GM12892 (cell line): ENCODE measurements at places on chromosomes 4 and X.

DNA sequence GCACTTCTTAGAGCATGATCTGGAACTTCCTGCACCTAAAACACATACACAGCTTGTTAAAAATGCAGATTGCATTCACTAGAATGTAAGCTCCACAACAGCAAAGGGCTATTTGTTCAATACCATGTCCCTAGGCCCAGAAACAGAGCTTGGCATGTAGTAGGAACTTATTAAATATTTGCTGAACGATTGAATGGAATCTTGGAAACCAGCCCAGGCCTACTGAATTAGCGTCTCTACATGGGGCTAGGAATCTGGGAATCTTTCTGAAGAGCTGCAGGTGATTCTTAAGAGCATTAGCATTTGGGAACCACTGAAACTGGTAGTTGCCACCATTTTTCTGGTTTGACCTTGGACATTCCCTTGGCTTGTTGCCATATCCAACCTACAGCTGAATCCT is 234.1 kb downstream of the STIM2 start:
- no peak for DNase-seq

GRCh38 chr4:166198041-166198440 is 325.0 kb downstream of the TLL1 start:
- no peak for DNase-seq

DNA sequence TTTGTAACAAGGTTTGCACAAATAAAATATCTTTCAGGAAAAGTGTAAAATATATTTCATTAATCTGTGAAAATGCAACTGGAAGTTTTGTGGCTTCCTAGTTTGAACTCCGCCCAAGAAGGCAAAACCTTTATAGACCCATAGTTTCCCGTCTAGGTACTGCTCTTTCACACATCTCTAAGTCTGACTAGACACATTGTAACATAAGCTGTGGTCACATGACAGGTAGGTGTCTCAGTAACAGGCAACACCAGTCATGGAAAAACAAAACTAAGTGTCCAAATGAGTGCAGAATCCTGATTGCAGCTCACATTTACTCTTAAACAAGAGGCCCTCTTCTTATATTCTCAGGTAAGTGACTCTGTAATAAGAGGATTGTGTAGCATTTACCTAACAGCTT is 55.6 kb downstream of the SNCA start:
- DNase-seq, result no peak

DNA sequence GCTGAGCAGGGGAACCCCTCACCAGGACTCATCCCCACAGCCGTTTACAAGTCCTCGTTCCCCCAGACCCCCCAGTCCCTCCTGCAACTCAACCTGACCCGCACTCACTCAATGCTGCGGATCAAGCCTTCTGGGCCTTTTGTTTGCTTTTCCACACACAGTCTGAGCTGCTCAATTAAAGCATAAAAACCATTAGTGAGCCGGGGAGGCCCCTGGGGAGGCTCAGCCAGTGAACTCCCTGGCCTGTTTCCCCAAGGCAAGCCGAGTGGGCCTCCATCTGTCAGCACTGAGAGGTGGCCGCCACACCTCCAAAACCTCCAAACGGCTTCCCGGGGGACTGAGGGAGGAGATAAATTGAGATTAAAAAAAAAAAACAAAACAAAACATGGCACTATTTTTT is 158.5 kb downstream of the SHOX start:
- no peak for DNase-seq

DNA sequence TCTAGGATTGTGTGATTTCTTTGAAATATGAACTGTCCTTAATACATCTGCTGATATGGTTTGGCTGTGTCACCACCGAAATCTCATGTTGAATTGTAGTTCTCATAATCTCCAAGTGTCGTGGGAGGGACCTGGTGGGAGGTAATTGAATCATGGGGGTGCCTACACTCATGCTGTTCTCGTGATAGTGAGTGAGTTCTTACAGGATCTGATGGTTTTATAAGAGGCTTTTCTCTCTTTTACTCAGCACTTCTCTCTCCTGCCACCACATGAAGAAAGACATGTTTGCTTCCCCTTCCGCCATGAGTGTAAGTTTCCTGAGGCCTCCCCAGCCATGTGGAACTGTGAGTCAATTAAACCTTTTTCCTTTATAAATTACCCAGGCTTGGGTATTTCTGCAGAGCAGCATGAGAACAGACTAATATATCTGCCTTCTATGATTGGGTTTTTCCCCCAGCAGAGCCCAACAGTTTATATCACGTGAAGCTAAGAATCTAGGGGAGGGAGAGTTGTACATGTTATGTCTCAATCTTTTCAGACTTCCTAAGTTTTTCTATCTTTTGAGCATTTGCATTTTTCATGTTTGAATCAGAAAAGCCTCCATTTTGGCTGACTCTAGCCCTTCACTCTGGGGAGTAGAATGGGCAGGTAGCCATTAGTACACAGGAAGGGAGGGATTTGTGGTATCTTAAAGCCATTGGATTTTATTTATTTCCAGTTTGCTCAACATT is 58.9 kb downstream of the PLAC1 start:
- no peak for DNase-seq

DNA sequence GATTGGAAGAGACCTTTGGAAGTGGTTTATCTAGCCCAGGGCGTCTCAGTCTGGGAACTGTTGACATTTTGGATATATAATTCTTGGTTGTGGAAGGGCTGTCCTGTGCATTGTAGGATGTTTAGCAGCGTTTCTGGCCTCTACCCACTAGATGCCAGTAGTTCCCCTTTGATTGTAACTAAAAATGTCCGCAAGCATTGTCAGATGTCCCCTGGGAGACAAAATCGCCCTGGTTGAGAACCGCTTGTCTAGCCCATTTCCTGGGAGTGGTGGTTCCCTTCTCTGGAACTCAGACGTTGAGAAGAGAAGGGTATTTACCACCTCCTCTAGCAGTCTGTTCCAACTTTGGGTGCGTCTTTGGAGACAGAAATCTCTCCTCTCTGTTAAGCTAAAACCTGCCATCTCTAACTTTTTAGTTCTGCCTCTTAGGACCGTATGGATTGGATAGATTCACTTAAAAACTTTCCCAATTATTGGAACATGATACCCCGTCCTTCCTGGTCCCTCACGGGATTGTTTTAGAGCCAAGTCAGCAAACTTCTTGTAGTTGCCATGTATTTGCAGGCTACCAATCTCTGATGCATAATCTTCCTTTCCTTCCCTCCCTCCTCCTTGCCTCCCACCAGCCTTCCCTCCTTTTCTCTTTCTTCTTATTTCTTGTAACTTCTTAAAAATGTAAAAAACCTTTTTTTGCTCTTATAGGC is 13.9 kb downstream of the TMEM165 start:
- no peak for DNase-seq

DNA sequence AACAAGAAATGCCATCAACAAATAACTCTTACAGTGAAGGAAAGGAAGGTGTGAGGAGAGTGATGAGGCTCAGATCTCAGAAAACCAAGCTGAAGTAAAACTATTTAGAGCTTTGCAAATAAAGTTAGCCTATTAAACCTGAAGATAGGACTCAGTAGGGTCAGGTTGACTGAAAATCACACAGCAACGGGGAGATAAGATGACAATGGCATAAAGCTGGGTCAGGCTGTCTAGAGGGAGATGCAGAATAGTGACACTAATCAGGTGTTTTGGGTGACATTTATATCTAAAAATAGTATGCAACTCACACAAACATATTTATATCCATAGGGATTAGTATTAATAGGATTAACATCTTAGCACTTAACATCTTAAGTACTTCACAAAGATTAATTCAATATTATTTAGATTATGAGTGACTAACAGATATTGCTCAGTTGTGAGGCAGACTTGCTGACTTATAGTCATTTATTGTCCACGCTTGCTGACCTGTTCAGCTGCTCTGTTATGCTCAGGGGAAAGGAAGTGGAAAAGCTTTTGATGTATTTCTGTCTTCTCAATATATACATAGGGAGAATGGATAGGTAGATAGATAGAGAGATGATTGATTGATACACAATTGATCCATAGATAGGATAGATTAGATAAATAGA is 130.7 kb upstream of the GUCY1A1 start:
- no peak for DNase-seq

DNA sequence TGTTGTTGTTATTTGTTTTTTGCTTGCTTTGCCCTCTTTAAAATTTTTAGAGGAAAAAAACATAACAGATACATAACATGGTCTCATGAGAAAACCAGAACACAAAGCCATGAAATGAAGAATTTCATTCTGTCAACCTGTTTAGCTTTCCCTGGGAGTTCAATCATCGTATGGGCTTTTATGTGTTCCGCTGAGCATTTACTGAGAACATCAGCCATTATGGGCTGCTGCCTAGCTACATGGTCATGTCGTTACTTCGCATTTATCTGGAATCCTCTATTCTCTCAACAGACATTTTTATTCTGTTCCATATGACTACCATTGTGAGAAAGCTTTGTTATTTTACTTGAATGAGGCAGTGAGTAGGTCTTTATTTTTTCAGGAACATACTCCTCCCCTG is 51.4 kb downstream of the NDST3 start:
- no peak for DNase-seq

- no peak for DNase-seq
Measured at GRCh38 chr4:35559559-35560365, 684.6 kb downstream of the ARAP2 start.

GRCh38 chr4:73902038-73902637 is 32.9 kb downstream of the CXCL1 start:
- DNase-seq, result no peak

GRCh38 chr4:48153791-48154550 is 19.9 kb upstream of the TXK start:
- DNase-seq, result no peak

DNA sequence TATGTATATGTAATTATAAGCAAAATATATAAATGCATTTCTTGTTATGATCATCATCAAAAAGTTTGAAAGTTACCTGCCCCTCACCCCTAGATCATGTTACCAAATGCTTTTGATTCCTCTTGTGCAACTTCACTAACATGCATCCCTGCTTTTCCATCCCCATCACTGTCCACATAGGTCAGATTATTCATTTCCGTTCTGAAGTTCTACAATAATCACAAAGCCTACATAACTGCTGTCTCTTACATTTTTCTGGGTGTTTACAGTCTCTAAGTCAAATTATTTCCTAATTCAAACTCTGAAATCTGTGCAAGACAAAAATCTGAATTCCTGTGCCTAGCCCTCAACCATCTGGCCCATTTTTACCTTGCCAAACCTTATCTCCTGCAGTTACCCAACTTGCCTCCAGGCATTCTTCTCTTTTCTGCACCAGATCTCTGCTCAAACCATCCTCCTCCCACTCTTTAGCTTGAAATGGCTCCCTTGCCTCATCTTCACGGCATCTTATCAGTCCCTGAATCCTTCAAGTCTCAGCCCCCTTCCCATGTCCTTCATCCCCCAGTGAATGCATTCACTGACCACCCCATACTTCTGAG is 42.4 kb upstream of the SLC39A8 start:
- DNase-seq, result no peak

DNA sequence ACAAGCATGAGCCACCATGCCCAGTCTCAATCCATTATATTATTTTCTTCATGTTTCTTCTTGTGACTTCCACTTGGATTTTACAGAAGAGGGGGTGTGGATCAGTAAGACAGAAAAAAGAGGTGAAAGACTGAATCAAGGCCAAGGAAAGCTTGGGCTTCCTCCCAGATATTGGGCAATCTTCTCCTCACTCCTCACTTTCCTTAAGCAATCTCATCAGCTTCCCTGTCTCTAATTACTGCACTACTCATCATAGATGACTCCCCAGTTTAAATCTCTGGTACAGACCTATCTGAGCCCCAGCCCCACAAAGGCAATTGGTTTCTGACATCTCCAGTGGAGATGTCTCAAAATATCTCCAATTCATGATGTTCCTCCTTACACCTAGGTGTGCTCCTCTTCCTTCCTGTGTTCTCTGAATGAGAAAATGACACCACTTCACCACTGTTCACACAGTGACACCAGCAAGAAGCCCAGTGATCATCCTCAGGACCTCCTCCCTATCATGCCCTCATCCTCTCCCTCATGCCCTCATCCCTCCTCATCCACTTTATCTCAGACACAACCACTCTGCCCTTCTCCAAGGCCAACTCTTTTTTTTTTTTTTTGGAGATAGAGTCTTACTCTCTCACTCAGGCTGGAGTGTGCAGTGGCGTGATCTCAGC is 44.8 kb upstream of the HERC6 start:
- DNase-seq, result no peak

DNA sequence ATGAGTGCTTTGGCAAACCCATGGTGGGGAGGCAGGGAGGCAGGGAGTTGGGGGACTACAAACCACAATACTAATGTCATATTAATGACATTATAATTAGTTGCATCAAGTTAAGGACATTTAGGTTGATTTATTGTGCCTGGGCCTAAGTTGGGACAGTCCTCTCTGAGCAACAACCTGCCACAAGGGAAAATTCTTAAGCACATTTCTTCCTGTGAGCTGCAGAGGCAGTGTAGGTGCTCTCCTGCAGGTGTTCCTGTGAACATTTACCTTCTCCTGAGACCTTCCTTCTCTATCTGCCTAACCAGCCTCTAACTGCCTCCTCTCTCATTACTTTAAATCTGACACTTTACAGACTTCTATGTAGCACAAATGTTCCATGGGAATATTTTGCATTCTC is 1830.0 kb upstream of the AGA start:
- no peak for DNase-seq

DNA sequence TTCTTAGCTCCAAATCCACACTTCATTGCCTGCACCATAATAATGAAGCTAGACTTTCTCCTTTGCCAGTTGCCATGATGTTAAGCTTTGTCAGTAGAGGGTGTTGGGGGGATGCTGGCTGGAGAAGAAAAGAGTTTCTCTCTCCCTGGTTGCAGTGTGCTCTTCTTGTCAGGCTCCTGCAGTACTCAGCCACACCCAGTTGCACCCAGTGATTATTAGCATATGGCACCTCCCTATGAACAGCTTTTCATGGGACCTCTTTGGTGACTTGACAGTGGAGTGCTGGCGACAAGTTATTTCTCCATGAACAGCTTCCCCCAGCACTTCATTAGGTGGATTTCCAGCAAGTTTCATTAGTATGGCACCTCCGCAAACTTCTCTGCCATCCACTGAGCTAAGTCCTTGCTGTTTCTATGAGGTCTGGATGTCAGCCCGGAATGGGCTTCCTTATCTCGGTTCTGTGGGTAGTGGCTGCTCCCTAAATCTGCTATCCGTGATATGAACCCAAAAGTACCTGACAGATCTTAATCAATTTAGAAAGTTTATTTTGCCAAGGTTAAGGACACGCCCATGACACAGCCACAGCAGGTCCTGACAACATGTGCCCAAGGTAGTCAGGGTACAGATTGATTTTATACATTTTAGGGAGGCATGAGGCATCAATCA is 18.8 kb upstream of the OTUD4 start:
- DNase-seq, result no peak

GRCh38 chr4:75158451-75158850 is 225.5 kb downstream of the PARM1 start:
- DNase-seq, result no peak

DNA sequence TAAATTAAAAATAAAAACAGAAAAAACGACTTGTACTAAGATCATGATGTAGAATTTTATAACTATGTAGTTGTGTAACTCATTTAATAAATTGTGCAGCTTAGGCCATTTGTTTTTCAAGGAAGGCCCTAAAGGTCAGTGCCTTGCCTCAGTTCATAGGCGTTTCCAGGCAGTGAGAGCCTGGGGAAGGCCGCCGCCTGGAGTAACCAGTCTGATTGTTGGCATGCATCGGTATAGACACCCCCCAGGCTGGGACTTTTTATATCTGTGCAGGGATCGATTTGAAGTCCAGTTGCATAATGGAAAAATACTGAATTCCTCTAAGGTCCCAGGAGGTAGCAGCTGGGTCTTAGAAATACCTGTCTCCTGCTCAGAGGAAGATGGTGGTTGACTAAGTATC is 77.2 kb downstream of the TMEM131L start:
- DNase-seq, result no peak
